Stimulated activated naive CD8-positive, alpha-beta T cell treated with anti-CD3 and anti-CD28 coated beads, Interleukin-15, amount 100 ng/mL, for 72 hours (primary cell): ENCODE measurements at places on chromosomes 3 and 15.
A peak's percentile ranks its signal among the peaks of the same experiment; 100 is the strongest.

DNA sequence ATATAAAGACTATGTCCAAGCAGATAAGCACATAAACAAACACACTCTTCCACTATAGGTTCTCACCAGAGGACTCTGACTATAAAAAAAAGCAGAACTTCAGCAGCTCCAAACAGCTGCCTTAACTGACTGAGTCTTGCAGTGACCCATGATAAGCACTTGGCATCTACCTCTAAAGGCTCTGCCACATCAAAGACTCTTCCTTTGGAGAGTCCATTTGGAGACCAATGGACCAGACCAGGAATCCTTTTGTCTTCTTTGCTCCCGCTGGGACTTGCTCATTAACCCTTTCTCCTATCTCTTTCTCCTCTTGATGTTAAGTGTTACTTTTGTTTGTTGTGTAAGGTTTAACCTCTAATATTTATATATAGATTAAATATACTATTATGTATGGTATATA lies 424.1 kb downstream of the RSL24D1 start:
- DNase-seq = no peak

- no peak for DNase-seq
These were observed 375.6 kb upstream of the CCDC54 start for GRCh38 chr3:107001635-107002034.

GRCh38 chr3:161851941-161852566 lies 355.4 kb downstream of the OTOL1 start:
- peak; percentile 28 for DNase-seq

DNA sequence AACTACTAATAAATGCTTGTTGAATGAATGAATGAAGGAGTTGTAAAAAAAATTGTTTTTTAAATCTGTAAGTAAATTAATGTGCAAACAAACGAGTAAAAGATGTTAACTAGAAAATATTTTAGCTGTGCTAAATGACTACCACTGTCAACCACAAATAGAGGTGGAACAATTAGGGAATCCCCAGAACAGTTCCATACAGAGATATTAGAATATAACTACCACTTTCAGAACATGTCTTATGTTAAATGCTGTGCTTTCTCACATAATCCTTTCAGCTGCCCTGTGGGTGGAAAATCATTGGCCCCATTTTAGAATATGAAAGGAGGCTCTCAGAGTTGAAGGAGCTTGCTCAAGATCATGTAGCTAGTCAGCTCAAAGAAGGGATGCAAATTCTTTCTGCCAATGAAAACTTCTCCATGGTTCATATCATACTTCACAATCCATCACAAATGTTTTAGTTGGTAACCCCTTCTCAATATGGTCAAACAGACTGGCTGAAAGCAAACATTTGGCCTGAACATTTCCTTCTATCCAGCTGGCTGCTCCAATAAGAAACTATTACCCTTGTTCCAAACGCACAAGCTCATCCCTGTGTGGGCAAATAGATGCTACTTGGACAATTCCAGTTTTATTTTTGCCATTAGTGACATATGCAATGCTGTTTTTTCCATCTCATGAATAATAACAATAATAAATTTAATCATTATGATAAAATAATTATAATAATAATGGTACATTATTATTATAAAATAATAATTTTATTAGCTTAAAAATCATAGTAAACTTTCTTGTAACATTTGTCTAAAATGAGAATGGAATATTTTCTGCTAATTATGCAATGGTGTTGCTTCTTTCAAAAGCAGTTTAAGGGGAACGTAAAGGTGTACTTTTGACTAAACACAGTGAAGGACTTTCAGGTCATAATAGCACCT lies 290.4 kb upstream of the STT3B start:
- DNase-seq = no peak

- no peak for DNase-seq
These were observed 396.3 kb downstream of the NSUN3 start for GRCh38 chr3:94459167-94459566.

GRCh38 chr3:47003056-47003410 lies 23.6 kb downstream of the NBEAL2 start:
- DNase-seq = no peak

DNA sequence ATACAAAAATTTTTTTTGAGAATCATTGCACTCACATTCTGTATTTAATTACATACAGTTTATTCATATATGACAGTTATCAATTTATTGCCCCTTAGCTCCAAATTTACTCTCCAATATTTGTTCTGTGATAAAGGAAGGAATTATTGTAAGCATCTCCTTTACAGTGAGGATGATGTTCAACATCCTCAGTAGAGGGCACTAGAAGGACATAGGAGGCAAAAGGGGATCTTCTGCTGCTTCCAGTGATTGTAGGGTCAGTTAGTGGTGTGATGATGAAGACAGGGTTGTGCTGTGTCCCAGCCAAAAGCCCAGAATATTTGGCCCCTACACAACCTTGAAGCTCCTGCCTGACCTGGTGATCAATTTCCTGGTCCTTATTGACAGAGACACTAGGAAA lies 89.9 kb upstream of the DCBLD2 start:
- DNase-seq = no peak

DNA sequence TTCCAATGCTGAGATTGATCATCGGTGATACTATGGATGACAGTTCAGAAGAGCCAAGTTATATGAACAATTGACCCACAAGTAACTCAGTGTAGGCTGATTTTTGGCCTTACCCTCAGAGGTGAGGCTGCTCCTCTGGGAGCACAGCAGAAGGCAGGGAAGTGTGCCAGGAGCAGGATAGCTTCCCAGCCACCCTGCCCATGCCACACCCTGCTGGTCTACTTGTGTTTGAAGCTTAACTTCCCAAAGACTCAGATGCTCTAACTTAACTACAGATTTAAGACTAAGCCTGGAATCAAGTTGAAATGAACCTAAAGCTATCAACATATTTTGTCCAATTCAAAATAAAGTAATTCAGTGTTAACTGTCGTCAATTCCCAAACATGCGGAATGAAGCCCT lies 77.5 kb downstream of the BOC start:
- no peak for DNase-seq

DNA sequence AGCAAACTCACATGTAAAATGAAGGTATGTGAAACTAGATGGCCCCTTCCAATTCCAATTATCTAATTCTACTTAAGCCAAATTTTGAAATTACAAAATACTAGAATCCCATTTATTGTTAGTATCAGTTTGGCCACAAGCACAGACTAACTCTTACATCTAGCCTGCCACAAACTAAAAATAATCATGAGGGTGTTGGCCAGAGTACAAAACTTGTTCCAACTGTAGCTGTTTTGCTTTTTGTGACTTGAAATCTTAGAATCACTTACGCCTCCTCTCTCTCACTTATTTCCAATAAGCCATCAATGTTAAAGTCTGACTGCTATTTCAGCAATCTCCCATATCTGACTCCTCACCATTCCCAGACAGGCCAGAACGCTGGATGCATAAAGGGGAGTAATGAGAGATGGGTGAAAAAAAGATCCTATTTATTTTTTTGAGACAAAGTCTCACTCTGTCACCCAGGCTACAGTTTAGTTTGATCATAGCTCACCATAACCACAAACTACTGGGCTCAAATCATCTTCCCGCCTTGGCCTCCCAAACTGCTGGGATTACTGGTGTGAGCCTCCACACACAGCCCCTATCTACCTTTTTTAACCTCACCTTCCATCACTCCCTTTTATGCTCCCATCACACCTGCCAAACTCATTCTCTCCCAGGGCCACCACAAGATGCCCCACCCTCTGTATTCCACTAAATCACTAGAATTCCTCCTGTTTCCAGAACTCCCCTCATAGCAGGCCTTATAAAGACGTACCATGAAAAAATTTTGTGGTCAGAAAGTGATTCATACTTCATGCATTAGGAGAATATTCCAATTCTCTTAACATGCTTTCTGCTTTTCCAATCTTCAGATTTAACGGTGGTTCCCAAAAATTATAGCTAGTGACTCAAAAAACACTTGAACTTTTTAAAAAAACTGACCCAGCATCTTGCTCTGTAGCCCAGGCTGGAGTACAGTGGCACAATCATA lies 36.5 kb downstream of the ATOSA start:
- no peak for DNase-seq

DNA sequence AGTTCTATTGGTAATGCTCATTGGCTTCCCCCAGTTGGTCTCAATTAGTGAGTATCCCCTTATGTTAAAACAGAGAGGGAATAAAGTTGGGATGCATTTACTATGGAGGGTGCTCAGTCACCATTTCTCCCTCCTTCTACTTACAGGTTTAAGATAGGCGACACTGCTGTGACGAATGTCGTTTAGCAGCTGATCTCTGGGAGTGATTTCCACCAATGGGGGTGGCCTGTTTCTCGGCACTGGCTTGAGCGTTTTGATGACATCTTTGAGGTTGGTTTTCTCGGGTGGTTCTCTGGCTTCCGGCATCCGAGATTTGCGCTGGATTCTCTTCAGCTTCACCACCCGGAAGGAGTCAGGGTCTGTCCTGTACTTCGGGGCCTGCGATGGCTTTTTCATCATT lies 3.8 kb downstream of the LMOD3 start:
- DNase-seq = no peak
